ENCODE measurements at places on chromosomes 12 and 14.
A peak's percentile ranks its signal among the peaks of the same experiment; 100 is the strongest.

DNA sequence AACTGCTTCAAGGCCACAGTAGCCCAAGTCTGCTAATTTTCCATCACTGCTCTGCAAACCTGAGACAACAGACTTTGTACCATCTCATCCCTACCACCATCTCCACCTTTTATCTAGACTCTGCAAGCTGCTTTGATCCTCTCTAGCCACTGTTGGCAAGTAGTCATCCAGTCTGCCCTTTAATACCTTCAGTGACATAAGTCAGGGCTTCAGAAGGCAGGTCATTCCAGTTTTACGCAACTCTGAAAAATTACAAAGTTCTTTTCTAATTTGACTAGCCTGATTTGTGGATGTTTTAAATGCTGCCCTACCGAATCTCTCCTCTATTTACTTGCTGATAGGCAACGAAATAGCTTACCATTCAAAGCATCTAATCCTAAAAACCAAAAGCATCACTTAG is 2.8 kb downstream of the FERMT2 start:
- peak; percentile 7 for DNase-seq

DNA sequence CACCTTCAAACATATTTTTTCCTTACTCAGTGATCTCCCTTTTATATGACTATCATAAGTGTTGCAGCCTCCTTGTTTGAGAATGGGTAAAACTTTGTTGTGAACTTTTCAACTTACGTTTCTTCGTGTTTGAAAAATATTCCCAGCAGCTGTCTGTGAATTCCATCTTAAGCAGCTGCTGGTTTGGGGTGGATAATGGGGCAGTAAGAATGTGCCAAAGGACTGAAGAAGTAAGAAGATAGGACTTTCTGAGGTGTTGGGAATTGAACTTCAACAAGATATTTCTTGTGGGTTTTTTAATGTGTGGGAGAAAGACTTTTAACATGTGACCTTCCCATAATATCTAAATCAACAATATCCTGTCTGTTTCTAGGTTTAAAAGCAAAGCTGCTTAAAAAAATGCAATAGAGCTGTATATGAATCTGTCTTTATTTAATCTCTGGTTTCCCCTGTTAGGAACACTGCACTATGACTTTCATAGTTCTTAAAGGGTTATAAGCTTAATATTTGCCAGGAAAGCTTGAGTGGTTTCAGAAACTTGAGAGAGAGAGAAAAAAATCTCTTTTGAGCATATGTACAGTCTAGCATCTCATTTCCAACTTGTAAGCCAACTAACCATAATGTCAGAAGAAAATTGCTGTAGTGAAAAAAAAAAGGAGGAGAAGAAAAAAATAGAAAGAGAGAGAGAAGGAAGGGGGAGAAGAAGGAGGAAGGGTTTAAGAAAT is 1659.2 kb upstream of the FLRT2 start:
- no peak for DNase-seq

GRCh38 chr14:104644656-104645378 is 40.2 kb upstream of the TMEM179 start:
- DNase-seq, result no peak

GRCh38 chr12:62660756-62661155 is 194.1 kb downstream of the MON2 start:
- peak; percentile 65 for DNase-seq

GRCh38 chr12:18045446-18045992 is 44.5 kb downstream of the RERGL start:
- no peak for DNase-seq

GRCh38 chr14:89017417-89017816 is 193.0 kb downstream of the TTC8 start:
- no peak for DNase-seq

GRCh38 chr14:41615011-41615595 is 8.4 kb downstream of the LRFN5 start:
- no peak for DNase-seq

- DNase-seq, result peak; percentile 84
Measured at GRCh38 chr14:99744199-99744872, 48.9 kb upstream of the EML1 start.

DNA sequence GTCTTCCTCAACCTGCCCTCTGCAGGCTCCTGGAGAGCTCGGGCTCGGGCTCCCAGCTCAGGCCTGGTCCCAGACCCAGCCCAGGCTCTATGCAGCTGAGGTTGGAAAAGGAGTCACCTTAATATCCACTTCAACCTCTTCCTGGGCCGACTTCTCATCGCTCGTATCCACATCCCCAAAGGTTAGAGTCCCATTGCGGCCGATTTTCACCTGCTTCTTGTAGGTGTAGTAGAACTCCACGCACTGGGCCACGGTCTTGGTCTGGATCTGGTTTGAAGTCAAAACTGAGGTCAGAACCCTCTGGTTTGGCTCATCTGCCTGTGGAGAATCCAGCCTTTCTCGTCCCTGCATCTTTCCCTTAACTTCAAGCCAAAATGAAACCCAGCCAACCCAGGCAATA is 8.4 kb upstream of the PNMA1 start:
- DNase-seq, result no peak

- no peak for DNase-seq
Measured at GRCh38 chr14:33834466-33835260, 116.2 kb downstream of the EGLN3 start.

- peak; percentile 45 for DNase-seq
Measured at GRCh38 chr12:459430-460258, at the start of gene B4GALNT3. Gene B4GALNT3, plus strand, starts transcription at chr12:459939. Its CDS starts 438 bp downstream, at chr12:460377.

GRCh38 chr14:67319142-67319541 is 40.5 kb downstream of the ATP6V1D start:
- no peak for DNase-seq

GRCh38 chr12:64160711-64161060 is 61.4 kb downstream of the KICS2 start:
- DNase-seq, result no peak

GRCh38 chr14:50906326-50907065 is 34.6 kb downstream of the ABHD12B start:
- DNase-seq, result no peak

Data from kidney tubule cell (primary cell).